ENCODE measurements at places on chromosomes 2 and 18.

GRCh38 chr2:162084536-162084935 is 10.5 kb upstream of the DPP4 start:
- DNase-seq, result no peak

DNA sequence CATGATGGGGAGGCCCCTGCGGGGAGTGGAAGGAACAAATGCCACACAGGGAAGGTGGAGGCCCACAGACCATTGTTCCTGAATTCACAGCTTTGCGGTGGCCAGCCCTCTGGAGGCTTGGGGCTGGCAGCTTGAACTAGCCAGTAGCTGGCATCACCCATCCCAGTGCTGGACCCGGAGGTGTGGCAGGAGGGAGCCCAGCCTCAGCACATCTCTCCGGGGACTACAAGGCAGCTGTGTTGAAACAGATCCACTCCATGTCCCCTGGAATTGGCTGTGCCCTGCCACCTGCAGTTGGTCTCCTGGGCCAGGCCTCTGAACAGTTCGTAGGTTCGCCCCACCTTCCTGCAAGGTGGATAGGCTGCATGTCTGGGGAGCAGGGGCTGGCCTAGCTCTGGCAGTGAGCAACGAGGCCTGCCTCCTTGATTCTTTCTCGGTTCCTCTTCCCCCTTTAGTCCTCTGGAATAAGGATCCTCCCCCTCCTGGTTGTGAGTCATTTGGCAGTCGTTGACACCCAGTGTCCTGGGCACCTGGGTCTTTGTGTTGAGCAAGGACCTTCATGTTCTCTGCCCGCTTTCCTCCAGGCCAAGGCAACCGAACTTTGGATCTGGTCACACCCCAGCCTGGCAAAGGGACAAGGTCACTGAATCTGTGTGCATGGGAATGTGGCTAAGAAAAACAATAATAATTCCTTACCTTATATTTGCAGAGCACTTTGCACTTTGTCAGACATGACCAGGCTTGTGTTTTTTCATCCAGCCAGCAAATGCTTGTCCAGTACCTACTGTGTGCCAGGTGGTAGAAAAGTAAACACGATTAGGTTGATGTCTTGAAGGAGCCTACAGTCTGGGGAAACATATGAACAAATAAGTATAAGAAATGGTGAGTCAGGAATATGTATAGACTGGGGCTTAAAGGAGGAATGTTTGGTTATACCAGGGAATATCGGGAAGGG is 55.0 kb upstream of the MCFD2 start:
- DNase-seq, result no peak

DNA sequence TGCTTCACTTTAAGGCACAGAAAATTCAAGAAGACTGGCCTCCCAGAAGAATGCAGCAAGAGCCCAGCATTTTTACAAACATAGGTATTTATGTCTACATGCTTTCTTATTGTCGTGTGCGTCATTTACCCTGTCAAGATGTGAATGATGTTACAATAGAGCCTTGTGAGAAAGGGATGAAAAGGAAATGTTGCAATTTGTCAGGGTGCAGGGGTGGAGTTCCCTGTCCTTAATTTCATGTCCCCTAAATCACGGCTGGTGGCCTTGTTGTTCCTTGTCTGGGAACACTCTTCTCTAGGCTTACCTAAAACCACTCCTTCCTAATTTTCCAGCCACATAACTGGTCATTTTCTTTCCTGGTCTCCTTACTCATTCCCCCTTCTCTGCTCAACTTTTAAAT is 194.2 kb downstream of the TXNL1 start:
- DNase-seq, result no peak

GRCh38 chr2:181585732-181586131 is 71.2 kb downstream of the CERKL start:
- peak; percentile 88 for DNase-seq

GRCh38 chr2:40213619-40214018 is 238.3 kb downstream of the SLC8A1 start:
- no peak for DNase-seq

- no peak for DNase-seq
These were observed 53.0 kb downstream of the SKA1 start for GRCh38 chr18:50427896-50428295.

GRCh38 chr18:36075862-36076587 is 8.7 kb upstream of the RPRD1A start:
- DNase-seq, result no peak

- DNase-seq, result no peak
These were observed 91.1 kb upstream of the ARHGAP28 start for GRCh38 chr18:6638447-6638846.

- no peak for DNase-seq
These were observed 15.6 kb upstream of the ANTXR1 start for GRCh38 chr2:68997401-68997800.

- DNase-seq, result peak; percentile 16
These were observed 29.7 kb downstream of the CCDC141 start for GRCh38 chr2:179020156-179020750.

- no peak for DNase-seq
These were observed 1.3 kb downstream of the BIRC6 start for GRCh38 chr2:32358111-32358482.

GRCh38 chr18:6406910-6407470 is 7.7 kb downstream of the L3MBTL4 start:
- no peak for DNase-seq

DNA sequence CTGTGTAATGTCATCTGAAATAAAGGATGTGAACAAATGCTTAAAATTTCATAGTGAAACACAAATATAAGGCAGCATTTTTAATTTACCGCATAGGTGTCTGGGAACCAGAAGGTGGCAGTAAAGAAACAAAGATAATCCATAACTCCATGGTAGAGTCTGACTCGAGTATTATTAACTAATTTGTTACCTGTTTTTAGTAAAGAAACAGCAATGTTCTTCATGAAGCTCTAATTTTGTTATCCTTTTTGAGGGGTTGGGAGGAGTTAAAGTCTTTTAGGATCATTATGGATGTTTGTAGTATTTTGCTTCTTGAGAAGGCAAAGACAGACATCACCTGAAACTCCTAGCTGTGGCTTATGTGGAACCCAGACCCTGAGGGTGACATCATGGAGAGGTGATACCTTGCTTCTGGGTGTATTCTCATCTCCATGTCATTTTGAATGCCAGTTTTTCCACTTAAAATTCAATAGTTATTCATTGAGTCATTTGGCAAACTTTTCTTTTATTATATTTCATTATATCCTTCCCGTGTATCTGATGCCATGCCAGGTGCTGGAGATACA is 286.2 kb upstream of the EPAS1 start:
- peak; percentile 75 for DNase-seq

- DNase-seq, result no peak
These were observed 881.6 kb upstream of the PIK3C3 start for GRCh38 chr18:41073372-41073954.

- DNase-seq, result peak; percentile 41
These were observed 29.2 kb downstream of the HS6ST1 start for GRCh38 chr2:128289439-128289838.

GRCh38 chr2:16044946-16045456 is 104.7 kb downstream of the MYCN start:
- DNase-seq, result no peak

- no peak for DNase-seq
These were observed 13.9 kb downstream of the RAB31 start for GRCh38 chr18:9721893-9722550.

DNA sequence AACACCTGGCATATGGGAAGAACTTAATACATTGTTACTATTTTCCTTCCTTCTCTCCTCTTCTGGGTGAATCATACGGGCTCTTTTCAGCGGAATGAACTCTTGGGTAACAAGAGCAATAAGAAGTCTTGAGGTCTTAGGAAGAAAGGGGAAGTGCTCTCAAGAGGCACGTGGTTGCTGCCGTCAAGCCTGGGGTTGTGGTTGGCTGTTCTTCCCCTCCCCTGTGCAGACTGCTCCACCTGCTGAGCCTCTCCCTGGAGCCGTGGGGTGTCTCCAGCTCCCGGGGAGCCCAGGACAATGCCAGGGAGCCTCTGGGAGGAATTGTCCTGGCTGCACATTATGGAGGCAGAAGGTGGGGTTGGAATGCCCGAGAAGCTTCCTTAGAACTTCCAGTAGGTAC is 19.4 kb downstream of the TOGARAM2 start:
- DNase-seq, result no peak

DNA sequence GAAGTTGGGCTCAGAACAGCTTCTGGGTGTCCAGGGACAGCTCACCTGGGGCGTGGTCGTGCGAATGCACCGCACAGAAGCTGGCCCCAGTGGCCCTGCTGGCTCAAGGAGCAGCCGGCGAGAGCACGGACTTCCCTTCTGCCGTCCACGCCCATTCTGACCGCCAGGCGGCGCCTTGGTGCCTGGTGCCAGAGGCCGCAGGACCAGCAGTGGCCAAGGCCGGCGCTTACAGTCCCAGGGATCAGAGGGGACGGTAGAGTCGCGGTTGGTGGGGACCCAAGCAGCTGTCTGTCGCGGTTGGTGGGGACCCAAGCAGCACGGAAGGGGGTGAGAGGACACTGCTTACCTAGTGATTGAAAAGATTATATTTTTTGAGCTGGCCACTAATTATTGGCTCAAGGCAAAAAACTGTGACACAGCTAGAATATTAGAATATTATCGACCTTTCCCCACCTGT is 25.7 kb downstream of the NPPC start:
- no peak for DNase-seq

- no peak for DNase-seq
These were observed 81.5 kb upstream of the FZD7 start for GRCh38 chr2:201952187-201952586.

- no peak for DNase-seq
These were observed 131.7 kb downstream of the NRP2 start for GRCh38 chr2:205814039-205814364.

DNA sequence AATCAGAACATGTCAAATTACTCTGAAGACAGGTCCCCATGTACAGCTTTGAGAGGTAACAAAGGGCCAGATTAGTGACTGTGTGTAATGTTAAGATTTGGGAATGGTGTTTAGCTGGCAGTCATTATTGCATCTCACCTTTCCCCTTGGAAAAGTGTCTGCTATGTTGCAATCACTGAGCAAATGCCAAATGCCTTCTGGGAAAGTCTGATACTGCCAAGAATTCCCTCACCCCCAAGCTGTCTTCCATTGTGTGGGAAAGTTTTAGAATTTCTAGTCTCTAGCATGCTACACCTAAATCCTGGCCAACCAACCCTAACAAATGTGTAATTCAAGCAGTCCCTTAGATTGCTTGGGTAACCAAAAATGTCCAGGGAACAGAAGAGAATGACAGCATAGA is 13.6 kb upstream of the PELI1 start:
- no peak for DNase-seq

- no peak for DNase-seq
These were observed 436.7 kb downstream of the ZEB2 start for GRCh38 chr2:144083211-144083610.

DNA sequence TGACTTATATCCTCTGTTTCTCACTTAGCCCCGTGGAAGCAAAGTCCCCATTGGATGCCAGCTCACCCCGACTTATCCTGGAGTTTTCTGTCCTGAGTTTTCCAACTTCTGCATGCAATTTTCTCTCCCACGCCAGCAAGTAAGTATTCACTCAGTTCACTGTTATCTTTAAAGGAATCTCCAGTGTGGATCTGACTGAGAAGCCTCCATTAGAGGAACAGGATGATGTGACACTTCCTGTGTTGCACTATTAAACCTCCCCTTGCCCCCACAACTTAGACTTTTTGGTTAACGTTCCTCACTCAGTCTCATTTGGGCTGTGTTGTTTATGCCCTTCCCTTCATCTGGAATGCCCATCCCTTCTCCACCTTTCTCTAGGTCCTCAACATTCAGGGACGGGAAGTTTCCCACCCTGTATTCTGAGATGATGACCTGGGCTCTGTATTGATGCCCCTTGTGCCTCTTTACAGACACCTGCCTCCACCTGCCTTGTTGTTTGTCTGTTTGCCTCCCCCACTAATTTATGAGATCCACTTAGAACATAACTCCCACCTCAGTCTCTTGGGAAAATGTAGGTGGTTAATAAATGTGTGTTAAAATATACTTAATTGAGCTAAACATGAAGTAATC is 536.1 kb upstream of the RAB6C start:
- no peak for DNase-seq

DNA sequence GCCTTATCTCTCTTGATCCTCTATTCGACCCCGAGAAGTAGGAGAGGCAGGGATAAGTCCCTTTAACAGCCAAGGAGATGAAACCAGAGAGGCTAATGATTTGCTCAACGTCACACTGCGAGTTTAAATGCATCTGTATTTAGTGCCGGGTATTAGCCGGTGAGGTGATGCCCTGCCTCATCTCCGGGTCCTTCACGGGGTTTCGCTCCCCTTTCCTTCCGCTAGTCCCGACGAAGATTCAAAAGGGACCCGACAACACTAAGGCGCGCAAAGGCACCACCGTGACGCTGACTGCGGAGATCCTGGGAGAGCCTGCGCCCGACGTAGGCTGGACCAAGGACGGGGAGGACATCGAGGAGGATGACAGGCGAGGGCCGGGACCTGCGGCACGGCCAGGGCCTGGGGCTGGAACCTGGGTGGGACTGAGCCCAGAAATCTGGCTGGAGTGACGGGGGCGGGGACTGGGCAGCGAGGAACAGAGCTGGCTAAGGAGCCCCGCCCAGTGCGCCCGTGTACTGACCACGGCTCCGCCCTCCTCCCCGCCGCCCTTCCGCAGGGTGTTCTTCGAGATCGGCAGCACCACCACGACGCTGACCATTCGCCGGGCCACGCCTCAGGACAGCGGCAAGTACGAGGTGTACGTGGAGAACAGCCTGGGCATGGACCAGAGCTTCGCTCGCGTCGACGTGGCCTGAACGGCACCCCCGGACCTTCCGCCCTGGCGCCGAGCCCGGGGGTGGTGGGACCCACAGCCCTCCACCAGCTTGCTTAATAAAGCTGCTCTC is 1.0 kb upstream of the GMPPA start:
- DNase-seq, result no peak

GRCh38 chr18:79819968-79820351 is 22.2 kb downstream of the KCNG2 start:
- no peak for DNase-seq

DNA sequence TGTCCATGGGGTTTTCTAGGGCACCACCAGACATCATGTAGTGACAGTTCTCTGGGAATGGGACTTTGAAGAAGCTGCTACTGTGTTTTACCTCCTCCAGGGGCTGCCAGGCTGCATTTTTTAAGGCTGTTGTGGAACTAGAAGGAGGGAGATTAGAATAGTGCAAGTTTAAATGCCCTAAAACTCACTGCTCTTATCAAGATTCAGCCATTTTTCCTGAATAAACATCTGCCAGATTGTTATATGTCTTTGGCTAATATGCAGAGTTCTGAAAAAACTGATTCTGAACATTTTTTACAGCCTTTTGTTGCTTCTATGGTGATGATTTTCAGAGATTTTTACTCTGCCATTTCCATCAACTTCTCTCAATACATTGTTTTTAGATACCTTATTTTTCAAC is 8.6 kb upstream of the EPB41L5 start:
- no peak for DNase-seq

GRCh38 chr2:2756886-2757285 is 425.8 kb upstream of the MYT1L start:
- DNase-seq, result no peak

DNA sequence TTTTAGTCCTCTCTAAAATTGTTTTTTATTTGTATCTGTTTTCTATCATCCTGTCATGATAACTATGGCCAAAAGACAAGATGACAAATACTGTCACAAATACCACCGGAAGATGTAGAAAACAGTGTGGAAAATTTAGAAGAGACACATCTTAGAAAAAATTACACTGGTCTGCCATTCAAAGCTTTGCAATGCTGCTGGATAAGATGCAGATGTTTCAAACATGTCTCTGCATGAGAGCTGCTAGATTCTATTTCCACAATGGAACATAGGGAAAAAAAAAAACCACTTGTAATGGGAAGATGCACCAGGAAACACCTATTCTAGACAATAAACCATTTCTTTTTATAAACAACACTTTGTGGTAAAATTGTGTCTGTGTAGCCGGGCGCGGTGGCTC is 5.8 kb upstream of the TAF1B start:
- DNase-seq, result no peak

GRCh38 chr2:239322416-239323086 is 78.3 kb downstream of the HDAC4 start:
- DNase-seq, result no peak

All from NCI-H1694 treated with DMSO at 0.1 percent for 48 hours (cell line).